ENCODE measurements at places on chromosomes 7 and 10.

DNA sequence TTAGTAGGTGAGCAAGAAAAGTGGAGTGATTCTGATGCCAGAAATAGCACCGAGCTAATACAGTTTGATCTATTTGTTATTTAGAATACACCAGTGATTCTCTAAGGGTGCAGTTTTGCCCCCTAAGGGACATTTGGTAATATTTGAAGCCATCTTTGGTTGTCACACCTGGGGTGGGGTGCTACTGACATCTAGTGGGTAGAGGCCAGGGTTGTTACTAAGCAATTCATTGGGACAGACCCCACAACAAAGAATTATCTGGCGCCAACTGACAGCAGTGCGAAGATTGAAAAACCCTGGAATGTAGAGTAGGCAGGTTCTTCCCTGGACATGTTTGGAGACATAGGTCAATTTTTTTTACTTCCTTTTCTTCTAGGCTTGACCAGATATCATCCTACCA, 14.6 kb downstream of the PALS2 start:
- no peak for DNase-seq

- peak; percentile 52 for DNase-seq
Measured at GRCh38 chr10:22251751-22252223, 34.0 kb upstream of the EBLN1 start.

DNA sequence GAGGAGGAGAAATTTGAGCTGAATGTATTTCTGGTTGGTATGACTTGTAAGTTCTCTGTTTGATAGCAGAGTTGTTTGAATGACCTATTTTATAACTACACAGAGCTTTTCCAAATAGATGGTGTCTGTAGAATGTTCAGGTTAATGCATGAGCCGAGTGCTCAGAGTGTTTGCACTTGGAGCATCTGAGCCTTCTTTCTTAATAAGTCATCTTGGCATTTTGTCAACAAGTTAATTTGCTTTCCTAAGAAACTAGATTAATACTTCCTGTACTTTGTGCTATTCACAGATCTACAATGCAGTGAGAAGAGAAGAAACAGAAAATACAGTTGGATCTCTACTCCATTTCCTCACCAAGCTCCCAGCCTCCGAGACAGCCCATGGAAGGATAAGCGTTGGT, 138.2 kb downstream of the PLCE1 start:
- no peak for DNase-seq

GRCh38 chr7:91151916-91152315, 112.3 kb upstream of the FZD1 start:
- no peak for DNase-seq

- DNase-seq = no peak
Measured at GRCh38 chr10:114638821-114639625, 19.1 kb downstream of the ABLIM1 start.

GRCh38 chr7:82961240-82961639, 201.4 kb downstream of the PCLO start:
- DNase-seq = no peak

DNA sequence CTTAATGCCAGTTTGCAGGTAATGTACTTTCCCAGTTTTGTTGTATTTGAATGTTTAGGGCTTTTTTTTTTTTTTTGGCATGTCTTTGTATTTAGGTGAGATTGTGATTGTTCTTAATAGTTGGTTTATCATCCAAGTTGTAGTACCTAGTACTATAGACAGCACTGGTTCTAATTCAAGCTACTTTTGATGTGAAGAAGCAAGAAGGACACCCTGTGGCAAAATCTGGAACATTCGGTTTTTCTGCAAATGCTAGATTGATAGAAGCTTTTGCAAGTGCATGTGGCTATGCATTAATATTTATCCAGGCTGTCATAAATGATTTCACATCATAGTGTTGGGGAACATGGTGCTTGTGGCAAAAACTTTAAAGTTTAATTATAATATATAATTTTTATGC, 248.9 kb downstream of the FOXP2 start:
- DNase-seq = no peak

DNA sequence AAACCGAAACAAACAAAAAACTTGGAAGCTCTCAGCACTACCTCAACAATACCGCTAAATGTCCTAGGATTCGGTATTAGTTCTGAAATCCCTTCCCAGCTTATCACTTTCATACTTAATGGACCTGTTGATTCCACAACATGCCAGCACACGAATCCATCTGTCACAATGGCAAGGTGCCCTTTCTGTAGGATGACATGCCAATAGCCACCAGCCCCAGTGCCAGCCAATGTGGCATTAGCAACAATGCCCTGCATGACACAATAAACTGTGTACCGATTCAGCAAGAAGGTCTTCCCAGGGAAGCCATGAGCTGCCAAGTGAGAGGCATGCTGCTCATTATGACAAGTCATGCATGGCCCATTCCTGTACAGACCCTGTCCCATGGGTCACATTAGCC, 35.6 kb upstream of the CHCHD3 start:
- DNase-seq = no peak

- no peak for DNase-seq
Measured at GRCh38 chr10:76089556-76090180, 658.2 kb downstream of the LRMDA start.

- no peak for DNase-seq
Measured at GRCh38 chr7:87345962-87346371, 503 bp downstream of the CROT start.

DNA sequence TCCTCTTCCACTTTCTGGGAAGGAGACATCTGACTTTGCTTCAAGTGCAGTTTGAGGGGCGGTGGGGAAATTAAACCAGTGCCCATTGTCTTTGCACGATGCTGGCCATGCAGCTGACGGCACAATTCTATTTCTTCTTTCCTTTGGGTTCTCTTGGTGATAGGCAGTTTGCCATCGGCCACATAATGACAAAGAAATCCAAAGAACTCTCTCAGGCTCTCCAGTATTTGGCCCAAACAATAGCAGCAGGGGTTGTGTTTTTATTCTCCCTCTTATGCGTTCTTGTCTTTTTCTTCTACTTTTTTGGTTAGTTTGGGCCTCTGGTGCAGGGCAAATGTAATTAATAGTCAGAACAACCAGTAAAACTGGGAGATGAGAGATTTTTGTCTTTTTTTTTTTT, 147.0 kb downstream of the EMX2 start:
- DNase-seq = no peak

DNA sequence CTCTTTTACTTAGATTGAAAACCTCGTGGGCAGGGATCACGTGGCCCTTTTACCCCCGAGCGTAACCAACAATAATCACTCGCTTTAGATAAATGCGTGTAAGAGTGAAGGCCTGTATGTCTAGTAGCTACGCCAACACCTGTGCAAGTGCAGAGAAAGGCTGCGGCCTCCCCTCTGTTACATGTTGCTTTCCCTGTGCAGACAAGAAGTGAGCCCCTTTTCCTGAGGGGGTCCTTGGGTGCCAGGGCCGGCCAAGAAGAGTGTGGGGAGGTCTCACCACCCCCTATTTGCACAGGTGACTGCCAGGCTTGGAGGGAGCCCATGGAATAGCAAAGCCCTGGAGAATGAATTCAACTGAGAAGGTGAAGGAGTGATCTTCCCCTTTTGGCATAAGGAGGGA, 35.6 kb upstream of the CNPY1 start:
- DNase-seq = no peak

GRCh38 chr10:65312876-65313275, 1613.0 kb upstream of the LRRTM3 start:
- DNase-seq = no peak

- no peak for DNase-seq
Measured at GRCh38 chr7:114343949-114344708, 70.5 kb upstream of the FOXP2 start.

GRCh38 chr10:97928897-97929296, 79.3 kb downstream of the GOLGA7B start:
- DNase-seq = no peak

DNA sequence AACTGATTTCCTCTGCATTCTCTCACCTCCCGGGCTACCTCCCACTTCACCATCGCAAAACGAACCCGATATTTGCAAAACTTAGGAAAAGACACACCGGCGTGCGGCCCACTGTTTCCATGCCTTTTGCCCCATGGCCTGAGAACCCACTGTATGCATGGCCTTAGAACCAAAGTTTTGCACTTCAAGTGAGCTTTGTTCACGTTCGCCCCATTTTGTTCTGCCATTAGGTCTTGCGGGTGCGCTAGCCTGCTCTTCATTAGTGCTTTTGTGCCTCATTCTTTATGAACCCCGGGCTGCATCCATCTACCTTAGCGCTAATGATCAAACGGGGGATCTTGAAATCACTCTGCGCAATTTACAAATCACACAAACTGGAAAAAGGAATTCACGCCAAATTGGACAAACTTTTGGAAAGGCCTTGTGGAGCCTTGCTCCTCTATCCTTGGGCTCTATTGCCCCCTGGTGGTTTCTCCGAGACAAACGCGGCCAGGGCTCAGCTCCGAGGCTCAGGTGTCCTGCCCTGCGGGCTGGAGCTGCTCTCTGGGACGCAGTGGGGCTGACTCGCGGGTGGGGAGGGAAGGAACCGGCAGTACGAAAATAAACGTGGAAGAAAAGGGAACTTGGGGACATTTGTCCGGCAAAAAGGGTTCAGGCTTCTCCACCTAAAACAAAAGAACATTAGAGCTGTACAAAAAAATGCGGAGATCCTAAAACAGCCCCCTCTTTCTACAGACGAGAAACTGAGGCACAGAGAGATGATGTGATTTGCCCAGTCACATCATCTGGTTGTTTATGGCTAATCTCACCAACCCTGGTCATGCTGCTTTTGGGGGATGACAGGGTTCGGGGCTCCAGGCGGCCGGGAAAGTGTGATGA, 300.4 kb upstream of the NFE2L3 start:
- DNase-seq = peak; percentile 64

DNA sequence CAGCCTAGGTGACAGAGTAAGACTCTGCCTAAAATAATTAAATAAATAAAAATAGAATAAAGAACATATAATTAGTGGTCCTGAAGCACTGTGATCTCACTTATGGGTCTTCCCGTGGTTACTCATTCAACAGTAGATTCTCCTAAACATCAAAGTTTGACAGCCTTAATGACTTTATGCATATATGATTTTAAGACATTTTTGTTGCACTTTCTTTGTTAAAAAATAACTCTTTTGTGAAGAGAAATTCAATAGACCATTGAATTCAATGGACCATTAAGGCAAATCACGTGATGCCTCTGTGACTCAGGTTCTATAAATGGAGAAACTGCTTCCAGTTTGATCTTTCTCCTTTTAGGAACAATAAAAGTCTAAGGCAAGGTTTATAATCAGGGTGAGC, 59.6 kb downstream of the ATOH7 start:
- DNase-seq = no peak

DNA sequence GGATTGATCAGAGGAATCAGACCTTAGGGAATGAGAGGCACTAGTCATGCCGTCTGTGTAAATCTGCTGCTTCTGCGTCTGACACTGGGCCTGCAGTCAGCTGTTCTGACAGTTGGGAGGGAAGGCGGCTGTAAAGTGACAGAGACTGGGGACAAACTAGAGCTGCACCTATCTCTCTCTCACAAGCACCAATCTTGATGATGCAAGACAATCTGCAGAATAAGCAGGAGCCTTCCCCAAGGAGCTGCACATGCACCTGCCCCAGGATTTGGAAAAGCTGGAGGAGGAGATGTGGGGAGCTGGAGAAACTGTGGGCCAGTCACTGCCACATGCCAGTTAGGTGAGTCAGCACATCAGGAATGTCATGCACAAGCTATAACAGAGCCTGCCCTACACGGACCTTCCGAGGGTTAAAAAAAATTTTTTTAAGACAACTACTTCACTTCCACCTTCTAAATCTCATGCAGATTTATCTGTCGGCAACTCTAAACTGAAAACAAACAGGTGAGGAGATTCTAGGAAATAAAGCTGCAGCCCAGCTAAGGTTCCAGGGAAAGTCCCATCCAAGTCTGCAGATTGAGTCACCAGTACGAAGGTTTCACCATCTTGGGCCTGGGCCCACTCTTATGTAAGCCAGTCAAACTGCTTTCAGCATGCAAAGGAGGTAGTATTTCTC, 39.2 kb downstream of the ENO4 start:
- no peak for DNase-seq

GRCh38 chr7:26188957-26189541, 11.5 kb downstream of the HNRNPA2B1 start:
- DNase-seq = no peak

DNA sequence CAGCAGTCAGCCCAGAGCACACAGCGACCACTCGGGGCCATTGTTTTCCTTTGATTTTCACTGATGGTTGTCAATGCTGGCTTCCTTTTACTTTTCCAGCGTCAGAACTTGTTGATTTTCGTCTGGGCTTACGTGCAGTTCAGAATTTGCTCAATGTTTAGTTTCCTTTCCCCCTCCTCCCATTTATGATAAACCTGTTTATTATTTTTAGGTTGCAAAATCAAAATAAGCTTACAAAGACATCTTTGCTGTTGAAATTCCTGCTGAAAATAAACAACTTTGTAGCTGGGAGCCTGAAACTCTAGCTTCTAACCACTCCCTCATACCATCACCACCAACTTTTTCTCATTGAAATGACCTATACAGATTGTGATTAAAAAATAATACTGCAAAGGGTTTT, 83.1 kb upstream of the LYZL1 start:
- no peak for DNase-seq
